ENCODE measurements at places on chromosomes 12 and 14. TPM values are rescaled to one million over a fixed set of nuclear protein-coding genes. Genes with fewer than 3 reads are reported as not detected.

DNA sequence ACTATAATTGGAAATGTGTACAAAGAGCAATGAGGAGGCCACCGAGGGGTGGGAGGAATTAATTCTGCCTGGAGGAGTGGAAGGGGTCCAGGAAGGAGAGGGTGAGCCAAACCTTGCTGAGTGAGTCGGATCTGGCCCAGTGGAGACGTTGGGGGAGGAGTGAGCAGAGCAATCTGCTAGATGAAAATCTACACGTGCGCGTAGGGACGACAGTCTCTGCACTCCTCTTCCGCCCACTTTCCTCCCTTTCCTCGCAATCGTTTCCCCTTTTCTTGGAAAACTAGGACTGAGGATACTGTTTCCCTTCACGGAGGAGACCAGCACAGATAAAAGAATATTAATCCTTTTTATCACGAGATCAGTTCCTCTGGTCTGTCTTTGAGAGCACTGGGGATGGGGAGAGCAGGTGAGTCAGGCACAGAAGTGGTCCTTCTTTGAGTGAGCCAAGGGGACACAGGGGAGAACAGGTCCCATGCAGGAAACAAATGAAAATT lies 2.9 kb upstream of the NAB2 start:
- no peaks in the 10 kb centered on the region for H3K36me3 ChIP-seq
- no peak for DNase-seq
- peak overlapping the region; percentile 99 for H3K27ac ChIP-seq
- H3K4me3 ChIP-seq, result peak overlapping the region; percentile 86
- no peaks in the 10 kb centered on the region for H3K27me3 ChIP-seq
- peaks cover 19% of the 10 kb centered on the region for H3K4me1 ChIP-seq

LYSET gene
- total RNA-seq, result 5.2 TPM

NANOG gene
- total RNA-seq, result 0.35 TPM

GRCh38 chr12:50927766-50928224 lies 24.5 kb upstream of the HIGD1C start:
- H3K4me3 ChIP-seq, result peak overlapping the region; percentile 96
- no peaks in the 10 kb centered on the region for H3K27me3 ChIP-seq
- H3K4me1 ChIP-seq, result peaks cover 49% of the 10 kb centered on the region
- no peak for DNase-seq

GRCh38 chr12:27604431-27604830 lies 80.4 kb downstream of the PPFIBP1 start:
- no peaks in the 10 kb centered on the region for H3K27me3 ChIP-seq
- H3K36me3 ChIP-seq, result no peaks in the 10 kb centered on the region
- no peak for DNase-seq
- peaks cover 65% of the 10 kb centered on the region for H3K4me1 ChIP-seq
- H3K4me3 ChIP-seq, result no peak overlapping the region

DNA sequence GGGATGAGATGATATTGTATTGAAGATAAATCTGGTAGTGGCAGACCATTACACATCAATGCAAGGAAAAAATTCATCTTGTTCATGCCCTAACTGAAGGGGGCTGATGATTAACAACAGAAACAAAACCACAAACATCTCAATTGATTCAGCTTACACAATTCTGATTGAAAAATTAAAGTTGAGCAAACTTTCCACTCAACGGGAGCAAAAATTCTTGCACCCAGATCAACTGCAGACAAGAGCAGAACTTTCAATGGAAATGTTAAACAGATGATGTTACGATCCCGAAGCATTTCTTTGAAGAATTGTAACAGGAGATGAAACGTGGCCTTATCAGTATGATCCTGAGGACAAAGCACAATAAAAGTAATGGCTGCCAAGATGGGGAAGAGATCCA lies 172.4 kb upstream of the SOX5 start:
- no peak overlapping the region for H3K27ac ChIP-seq
- no peaks in the 10 kb centered on the region for H3K36me3 ChIP-seq
- no peaks in the 10 kb centered on the region for H3K4me1 ChIP-seq
- H3K4me3 ChIP-seq, result no peak overlapping the region

DNA sequence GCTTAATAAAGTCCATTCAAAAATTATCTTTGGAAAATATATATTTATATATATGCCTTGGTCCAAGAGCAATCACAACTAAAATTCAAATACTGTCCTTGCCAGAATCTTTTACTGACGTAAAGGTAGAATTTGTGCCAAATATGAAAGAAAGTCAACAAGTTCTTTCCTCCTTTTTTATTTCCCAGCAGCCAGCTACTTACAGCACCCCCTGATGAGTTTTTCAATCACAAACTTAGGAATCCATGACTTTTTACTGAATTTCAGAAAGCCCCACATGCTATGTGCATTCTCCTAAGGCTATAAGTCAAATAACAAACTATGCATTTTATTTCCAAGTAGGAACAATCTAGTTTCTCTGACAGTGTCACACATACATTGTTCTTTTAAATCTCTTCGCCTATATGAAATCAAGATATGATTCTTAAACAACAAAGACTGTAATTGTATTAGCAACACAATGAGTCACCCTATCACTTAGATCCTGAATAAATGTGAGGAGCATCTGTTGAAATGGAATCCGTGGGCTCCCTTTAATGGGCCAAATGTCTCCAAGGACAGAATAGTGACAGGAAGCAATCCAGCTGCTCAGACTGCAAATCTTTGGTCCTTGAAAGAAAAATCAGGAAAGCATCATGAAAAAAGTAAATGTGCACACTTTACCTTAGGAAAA lies 271.4 kb downstream of the DUSP6 start:
- no peak for DNase-seq
- no peaks in the 10 kb centered on the region for H3K36me3 ChIP-seq
- no peaks in the 10 kb centered on the region for H3K4me1 ChIP-seq

- H3K27me3 ChIP-seq, result no peaks in the 10 kb centered on the region
Observed at GRCh38 chr14:24913021-24913420, 136.9 kb downstream of the STXBP6 start.

MMP17 gene
- total RNA-seq, result 4.6 TPM
